ENCODE measurements at places on chromosomes 5 and 9.

- no peak for DNase-seq
Measured at GRCh38 chr5:139171779-139172404, 26.3 kb downstream of the SIL1 start.

DNA sequence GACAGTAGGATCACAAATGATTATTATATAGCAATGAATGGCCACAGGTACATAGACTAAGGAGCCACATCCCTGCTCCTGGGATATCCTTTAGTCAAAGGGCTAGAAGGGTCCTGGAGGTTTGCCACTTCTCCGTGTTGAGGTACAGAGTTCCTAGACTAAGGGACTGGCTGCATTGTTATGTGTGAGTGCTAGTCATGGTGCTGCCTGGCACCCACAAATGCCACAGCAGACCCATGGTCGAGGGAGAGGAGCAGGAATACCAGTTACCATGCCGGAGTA lies 47.4 kb downstream of the EXOSC2 start:
- no peak for DNase-seq

DNA sequence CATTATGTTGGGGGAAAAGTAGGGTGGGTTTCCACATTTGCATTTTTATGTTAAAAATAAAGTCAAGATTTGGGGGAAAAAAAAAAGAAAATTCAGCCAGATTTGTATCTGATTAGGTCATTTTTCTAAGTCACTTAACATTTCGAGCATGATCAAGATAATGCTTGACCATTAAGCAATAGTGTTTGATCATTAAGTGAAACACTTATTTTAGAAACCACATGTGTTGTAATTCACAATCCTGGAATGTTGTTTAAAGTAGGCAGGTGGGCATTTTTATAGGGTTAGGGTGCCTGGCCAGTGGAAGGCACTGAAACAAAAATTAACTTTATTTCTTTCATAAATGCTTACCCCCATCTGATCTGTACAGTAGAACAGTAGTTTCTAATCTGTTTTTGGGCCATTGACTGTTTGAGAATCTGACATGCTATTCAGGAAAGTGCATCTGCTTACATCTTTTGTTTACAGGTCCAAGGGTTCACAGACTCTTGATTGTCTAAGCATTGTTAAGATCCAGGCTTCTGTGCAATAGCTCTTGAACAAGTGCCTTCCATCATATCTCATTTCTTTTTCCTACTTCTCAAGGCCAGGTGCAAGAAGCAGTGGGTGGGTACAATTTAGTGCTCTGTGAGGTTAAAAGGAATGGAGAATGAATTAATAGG lies 9.1 kb downstream of the ZCCHC9 start:
- no peak for DNase-seq

DNA sequence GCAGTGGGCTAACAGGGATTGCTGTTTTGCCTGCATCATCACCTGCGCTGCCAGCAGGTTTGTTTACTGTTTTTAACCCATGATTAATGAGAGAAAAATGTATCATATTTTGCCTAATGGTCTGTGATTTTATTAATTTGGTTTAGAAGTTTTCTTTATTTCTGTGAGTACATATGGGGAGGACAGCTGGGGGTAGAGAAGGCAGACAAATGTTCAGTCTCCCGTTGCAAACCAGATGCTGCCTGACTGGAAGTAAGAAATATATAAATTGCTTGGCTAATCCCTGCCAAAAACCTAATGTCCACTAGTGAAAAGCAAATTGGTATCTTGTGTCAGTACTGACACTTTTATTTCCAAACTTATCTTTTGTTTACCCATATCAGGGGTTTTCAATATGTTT lies 1766.1 kb upstream of the C9orf72 start:
- DNase-seq, result no peak

- DNase-seq, result no peak
Measured at GRCh38 chr5:157855404-157855994, 3.4 kb downstream of the CLINT1 start.
